Osteoblast (primary cell): ENCODE measurements at places on chromosomes 13 and 19. TPM values are rescaled to one million over a fixed set of nuclear protein-coding genes. Genes with fewer than 3 reads are reported as not detected.
A peak's percentile ranks its signal among the peaks of the same experiment; 100 is the strongest.

GRCh38 chr19:15038294-15038693 is 11.0 kb upstream of the CASP14 start:
- DNase-seq = no peak

- DNase-seq = peak; percentile 51
Observed at GRCh38 chr13:51643882-51644281, 59.6 kb downstream of the WDFY2 start.

DNA sequence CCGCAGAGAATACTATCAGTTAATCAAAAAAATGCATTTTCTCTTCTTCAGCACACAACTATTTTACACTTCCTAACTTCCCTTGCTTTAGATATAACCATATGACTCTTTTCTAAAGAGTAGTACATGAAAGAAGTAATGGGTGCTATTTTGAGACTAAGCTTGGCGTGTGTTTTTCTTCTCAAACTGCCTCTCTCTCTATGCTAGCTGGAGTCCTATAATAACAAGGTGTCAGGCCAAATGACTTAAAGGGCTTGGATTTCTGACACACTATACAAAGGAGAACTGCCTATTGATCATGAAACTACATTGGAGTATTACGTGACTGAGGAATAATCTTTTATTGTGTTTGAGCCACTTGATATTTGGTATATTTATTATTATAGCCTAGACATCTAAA is 1330.1 kb upstream of the SPRY2 start:
- DNase-seq = no peak

- DNase-seq = peak; percentile 71
Observed at GRCh38 chr13:98459721-98460370, 117.1 kb downstream of the STK24 start.

DNA sequence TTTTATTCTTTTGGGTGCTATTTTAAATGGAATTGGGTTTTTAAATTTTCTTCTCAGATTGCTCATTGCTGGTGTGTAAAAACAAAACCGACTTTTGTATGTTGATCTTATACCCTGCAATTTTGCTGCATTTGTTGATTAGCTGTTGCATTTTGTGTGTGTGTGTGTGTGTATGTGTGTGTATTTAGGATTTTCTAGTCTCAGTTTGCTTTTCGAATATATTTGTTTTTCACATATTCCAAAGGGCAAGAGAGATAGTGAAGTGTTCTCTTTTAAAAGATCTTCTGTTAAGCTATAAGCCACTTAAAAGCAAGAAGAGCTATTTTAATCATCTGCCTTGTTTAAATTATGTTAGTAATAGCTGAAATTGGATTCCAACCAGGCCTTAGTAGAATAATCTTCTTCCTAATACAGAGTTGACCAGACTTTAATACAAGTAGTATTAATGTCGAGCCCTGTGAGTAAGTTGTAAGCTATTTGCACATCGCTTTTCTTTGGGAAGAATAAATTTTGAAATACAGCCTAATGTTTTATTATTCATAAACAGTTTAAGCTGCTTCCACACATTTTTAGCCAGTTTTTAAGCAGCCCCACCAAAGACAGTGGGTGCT is 57.4 kb downstream of the TM9SF2 start:
- DNase-seq = no peak

- no peak for DNase-seq
Observed at GRCh38 chr13:112670864-112671263, 19.0 kb upstream of the ATP11A start.

DNA sequence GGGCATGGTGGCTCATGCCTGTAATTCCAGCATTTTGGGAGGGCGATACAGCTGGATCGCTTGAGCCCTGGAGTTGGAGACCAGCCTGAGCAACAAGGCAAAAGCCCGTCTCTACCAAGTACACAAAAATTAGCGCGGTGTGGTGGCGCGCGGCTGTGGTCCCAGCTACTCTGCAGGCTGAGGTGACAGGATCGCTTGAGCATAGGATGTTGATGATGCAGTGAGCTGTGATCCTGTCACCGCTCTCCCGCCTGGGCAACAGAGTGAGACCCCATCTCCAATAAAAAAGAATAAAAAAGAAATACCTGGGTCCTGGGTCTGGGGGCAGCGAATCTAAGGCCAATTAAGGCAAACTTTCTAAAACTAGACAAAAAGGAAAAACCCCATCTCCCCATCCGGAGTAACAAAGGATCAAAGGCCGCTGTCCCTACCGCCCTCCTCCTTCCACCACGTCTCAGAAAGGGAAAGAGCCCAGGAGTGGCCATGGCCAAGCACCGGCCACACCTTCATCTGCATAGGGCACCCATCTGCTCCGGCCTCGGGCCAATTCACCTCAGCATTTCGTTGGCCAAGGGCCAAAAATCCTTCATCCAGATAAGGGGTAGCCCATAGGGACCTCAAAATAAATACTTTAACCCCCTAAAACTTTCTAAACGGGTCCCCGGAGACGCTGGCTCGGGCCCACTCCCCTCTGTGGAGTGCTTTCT is 851 bp downstream of the ZNF320 start:
- peak; percentile 61 for DNase-seq

The OXGR1 gene
- not detected in 2 replicates for total RNA-seq

GRCh38 chr19:19021115-19021514 is 12.2 kb downstream of the SUGP2 start:
- DNase-seq = no peak

DNA sequence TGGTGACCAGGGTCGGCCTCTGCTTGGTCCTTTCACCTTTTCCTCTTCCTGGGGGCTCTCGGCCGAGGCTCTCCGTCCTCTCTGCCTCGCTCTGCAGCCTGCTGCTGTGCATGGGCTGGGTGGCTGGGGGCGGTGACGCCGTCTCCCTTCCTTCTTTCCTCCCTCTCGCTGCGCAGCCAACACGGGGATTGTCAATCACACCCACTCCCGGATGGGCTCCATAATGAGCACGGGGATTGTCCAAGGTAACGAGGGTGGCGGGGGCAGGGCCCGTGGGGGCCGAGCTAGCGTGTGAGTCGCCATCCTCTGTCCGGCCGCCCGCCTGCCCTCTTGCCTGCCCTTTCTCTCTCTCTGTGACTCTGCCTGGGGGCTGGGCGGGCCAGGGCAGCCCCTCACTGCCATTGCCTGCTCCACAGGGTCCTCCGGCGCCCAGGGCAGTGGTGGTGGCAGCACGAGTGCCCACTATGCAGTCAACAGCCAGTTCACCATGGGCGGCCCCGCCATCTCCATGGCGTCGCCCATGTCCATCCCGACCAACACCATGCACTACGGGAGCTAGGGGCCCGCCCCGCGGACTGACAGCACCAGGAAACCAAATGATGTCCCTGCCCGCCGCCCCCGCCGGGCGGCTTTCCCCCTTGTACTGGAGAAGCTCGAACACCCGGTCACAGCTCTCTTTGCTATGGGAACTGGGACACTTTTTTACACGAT is 7.1 kb downstream of the YIPF2 start:
- peak; percentile 25 for DNase-seq

DNA sequence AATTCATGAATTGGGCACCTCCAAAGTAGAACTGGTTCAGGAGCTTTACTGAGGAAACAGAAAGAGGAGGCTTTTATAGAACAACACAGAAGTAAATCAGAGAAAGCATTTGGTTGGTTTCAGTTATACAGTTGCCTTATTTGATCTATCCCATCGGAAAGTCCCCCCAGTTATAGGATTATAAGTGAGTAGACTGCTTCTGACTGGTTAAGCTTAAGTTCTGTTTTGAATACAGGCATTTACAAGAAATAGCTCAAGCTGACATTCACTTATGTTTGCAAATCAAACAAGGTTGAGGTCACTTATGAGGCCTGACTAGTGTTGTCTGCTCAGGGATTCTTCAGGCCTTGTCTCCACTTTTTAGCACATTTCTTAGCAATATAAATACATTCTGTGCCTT is 857.4 kb downstream of the EFNB2 start:
- DNase-seq = no peak

DNA sequence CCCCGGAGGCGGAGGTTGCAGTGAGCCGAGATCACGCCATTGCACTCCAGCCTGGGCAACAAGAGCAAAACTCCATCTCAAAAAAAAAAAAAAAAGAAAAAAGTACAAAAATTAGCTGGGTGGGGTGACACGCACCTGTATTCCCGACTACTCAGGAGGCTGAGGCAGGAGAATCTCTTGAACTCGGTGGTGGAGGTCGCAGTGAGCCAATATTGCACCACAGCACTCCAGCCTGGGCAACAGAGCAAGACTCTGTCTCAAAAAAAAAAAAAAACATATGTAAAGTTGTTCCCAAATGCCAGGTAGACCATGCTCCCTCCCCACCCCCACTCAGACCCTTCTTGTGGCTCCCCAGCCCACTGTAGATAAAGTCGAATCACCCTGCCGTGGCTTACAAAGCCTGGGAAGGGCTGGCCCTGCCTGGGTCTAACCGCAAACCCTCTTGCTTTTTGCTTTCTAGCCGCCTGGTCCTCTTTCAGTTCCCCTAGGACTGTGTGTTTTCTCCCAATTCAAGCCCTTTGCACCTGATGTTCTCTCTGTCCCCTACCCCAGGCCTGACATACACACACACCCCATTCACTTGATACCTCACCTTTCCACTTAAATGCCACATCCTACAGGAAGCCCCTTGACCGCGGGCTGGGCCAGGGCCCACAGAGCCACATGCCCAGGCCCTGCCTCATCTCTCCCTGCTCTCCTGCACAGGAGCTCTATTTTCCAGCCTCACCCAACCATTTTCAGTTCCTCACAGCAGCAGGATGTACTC is 34.4 kb downstream of the MAP4K1 start:
- DNase-seq = no peak

- DNase-seq = no peak
Observed at GRCh38 chr13:28412981-28413380, 81.9 kb downstream of the FLT1 start.

DNA sequence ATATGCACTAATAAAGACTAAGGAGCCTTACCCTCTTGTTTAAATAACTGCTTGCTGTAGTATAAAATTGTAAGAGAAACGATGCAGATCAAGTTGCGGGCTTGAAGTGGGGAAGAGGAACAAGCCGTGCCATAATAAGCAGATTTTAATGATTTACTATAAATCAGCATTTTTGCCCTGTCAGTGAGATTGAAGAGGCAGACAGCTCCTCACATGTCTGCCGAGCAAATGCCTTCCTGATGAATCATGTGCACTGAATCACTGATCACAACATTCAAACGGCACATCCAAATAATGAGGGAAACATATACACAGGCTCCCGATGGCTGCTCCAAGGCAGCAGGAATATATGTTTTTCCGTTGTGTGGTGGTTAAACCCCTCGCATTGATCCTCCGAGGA is 282.9 kb downstream of the TSHZ3 start:
- peak; percentile 90 for DNase-seq

DNA sequence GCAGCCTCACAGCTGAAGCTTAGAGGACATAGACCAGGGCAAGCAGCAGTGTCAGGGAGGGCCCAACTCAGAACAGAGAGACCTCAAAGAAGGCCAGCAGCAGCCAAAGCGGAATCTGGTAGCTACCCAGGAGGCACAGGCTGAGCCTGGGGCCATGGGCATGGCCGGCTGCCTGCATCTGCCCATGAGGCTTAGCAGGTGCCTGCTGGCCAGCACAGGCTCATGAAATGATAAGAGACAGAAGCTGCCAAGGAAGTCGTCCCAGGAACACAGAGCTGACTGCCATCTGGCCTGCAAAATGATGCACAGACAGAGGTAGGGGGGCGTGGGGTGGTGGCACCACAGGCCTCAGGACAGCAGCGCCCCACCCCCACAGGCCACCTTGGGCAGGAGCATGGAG is 29.2 kb downstream of the TUBA3C start:
- no peak for DNase-seq
